ENCODE measurements at places on chromosomes 6 and 20. TPM values are rescaled to one million over a fixed set of nuclear protein-coding genes. Genes with fewer than 3 reads are reported as not detected.

DNA sequence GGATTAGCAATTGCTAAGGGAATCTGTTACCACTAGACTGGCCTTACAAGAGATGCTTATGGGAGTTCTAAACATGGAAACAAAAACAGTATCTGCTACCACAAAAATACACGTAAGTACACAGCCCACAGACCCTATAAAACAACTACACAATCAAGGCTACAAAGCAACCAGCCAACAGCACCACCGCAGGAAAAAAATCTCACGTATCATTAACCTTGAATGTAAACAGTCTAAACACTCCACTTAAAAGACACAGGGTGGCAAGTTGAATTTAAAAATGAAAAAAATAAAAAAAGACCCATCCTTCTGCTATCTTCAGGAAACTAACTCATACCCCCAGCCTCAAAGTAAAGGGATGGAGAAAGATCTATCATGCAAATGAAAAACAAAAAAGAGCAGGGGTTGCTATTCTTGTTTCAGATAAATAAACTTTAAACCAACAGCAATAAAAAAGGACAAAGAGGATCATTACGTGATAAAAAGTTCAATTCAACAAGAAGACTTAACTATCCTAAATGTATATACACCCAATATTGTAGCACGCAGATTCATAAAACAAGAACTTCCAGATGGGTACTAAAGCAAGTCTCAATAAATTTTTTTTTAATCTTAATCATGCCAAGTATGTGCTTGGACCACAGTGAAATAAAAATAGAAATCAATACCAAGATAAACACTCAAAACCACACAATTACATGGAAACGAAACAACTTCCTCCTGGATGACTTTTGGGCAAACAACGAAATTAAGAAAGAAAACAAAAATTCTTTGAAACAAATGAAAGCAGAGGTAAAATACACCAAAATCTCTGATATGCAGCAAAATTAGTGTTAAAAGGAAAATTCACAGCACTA lies 52.3 kb downstream of the RNGTT start:
- DNase-seq = peak; percentile 6
- H3K4me1 ChIP-seq = peaks cover 29% of the 10 kb centered on the region
- H3K27ac ChIP-seq = no peak overlapping the region
- no peak overlapping the region for H3K4me3 ChIP-seq
- no peaks in the 10 kb centered on the region for H3K27me3 ChIP-seq
- peaks cover 16% of the 10 kb centered on the region for H3K36me3 ChIP-seq

- H3K27me3 ChIP-seq = peaks cover 35% of the 10 kb centered on the region
- no peaks in the 10 kb centered on the region for H3K36me3 ChIP-seq
- H3K4me3 ChIP-seq = peak overlapping the region; percentile 37
- H3K4me1 ChIP-seq = peaks cover 41% of the 10 kb centered on the region
- no peak for DNase-seq
These were observed 60.8 kb upstream of the EPB41L1 start for GRCh38 chr20:36093804-36094145.

BHLHE23 gene
- total RNA-seq = not detected

- peak overlapping the region; percentile 81 for H3K27ac ChIP-seq
- H3K4me3 ChIP-seq = peak overlapping the region; percentile 32
- no peaks in the 10 kb centered on the region for H3K27me3 ChIP-seq
- no peaks in the 10 kb centered on the region for H3K36me3 ChIP-seq
These were observed 56.1 kb downstream of the FILIP1 start for GRCh38 chr6:75437421-75437891.

TINAG gene
- not detected for total RNA-seq

DNA sequence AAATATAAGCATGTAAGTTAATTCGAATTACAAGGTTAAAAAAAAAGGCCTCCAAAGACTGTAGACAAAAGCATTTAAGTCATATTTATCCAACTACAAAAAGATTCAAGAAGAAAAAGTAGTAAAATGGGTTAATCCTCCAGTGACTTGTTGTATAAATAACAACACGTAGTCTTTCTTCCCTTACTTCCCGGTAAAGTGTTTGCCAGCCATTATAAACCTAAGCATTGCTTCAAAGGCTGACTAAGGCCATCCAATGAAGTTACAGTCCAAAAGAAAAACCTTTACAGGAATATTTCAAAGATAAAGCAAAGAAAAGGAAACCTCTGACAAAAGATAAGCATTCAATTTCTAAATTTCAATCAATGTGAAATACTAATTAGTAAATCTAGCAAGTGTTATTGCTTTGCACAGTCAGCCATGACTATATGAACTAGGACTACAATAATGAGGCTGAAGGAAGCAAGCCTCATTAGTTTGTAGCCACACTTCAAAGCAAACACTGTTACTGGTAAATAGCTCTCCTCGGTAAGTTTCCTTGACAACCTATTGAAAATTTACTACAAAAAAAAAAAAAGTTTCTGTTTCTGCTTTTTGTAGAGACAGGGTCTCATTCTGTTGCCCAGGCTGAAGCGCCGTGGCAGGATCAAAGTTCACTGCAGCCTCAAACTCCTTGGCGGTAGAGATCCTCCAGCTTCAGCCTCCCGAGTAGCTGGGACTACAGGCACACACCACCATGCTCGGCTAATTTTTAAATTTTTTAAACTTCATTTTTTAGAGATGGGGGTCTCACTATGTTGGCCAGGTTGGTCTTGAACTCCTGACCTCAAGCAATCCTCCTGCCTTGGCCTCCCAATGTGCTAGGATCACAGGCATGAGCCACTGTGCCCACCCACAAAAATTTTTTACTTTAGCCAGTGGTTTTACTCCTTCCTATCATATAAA lies 46.0 kb downstream of the NUDT3 start:
- H3K27me3 ChIP-seq = no peaks in the 10 kb centered on the region
- no peak overlapping the region for H3K27ac ChIP-seq
- no peak for DNase-seq
- no peak overlapping the region for H3K4me3 ChIP-seq

GRCh38 chr6:150499882-150500312 lies 99.8 kb upstream of the PLEKHG1 start:
- no peak overlapping the region for H3K27ac ChIP-seq
- no peaks in the 10 kb centered on the region for H3K27me3 ChIP-seq
- H3K4me3 ChIP-seq = no peak overlapping the region
- H3K4me1 ChIP-seq = no peaks in the 10 kb centered on the region

DNA sequence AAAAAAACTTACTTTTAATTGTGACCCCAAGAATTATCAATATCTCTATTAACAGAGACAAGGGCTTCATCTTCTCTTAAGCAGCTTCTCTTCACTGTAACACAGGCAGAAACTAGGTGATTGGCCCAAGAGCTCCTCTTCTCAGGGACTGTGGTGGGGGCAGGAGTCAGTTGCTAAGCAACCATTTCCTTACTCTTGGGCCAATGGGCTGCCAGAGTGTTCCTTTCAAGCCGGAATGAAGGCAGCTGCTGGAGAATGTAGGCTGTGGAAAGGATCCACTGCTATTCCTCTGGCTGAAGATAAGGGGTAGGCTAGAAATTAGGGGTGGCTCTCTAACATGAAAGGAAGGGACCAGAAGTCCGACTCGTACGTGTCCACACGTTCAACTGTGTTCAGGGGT lies at the start of gene SEL1L2:
Gene SEL1L2, minus strand, starts transcription at position 150 of the 400 bp plus-strand sequence. Its CDS starts 80 bp downstream, at position 70.
- no peak for DNase-seq
- no peak within 1 kb of the TSS for H3K27ac ChIP-seq
- no peaks in the 10 kb centered on the region for H3K27me3 ChIP-seq
- peaks cover 4% of the 10 kb centered on the region for H3K36me3 ChIP-seq
- no peaks in the 10 kb centered on the region for H3K4me1 ChIP-seq

DNA sequence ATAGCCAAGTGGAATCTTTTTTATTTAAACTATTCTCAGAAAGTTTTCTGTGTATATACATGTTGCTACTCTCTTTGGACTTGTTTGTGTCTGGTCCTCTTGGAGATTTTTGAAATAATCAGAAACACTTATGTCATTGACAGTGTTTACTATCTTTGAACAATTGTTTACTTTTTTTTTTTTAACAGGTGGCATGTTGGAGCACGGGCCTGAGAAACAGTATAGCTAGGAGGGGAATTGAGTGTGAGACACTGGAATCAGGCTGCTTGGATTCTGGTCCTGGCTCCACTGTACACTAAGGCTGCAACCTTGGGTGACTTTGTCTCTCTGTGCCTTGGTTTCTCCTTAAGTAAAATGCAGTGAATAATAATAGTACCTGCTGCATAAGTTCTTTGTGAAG lies 279.6 kb downstream of the PRL start:
- no peaks in the 10 kb centered on the region for H3K27me3 ChIP-seq
- no peak overlapping the region for H3K27ac ChIP-seq
- H3K4me3 ChIP-seq = no peak overlapping the region
- peaks cover 4% of the 10 kb centered on the region for H3K36me3 ChIP-seq
- DNase-seq = no peak

- H3K27me3 ChIP-seq = peaks cover 4% of the 10 kb centered on the region
- H3K36me3 ChIP-seq = no peaks in the 10 kb centered on the region
- H3K4me3 ChIP-seq = no peak overlapping the region
- DNase-seq = no peak
- H3K27ac ChIP-seq = no peak overlapping the region
These were observed 27.5 kb upstream of the JARID2 start for GRCh38 chr6:15218401-15218800.

HACE1 gene
- total RNA-seq = 8.5 TPM

TMEM244 gene
- total RNA-seq = not detected

EDN3 gene
- not detected for total RNA-seq

DNA sequence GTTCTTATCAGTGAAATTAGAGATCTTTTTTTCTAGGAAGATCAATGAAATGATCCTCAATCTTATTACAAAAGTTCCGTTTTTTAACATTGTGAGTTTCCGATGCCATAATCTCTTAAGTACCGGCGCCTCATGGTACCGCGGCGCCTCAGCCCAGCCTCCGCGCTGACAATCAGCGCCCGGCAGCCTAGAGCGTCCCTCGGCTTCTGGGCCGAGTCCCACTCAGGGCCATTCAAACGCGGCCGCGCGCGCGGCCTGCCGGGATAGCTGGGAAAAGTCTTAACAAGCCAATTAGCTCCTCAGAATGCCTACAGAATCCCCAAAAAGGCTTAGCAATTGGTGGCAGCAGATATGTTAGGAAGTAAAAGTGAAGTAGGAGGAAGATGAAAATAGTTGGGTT lies 204.8 kb downstream of the ADGB start:
- H3K36me3 ChIP-seq = no peaks in the 10 kb centered on the region
- no peaks in the 10 kb centered on the region for H3K4me1 ChIP-seq
- DNase-seq = no peak
- no peak overlapping the region for H3K4me3 ChIP-seq
- H3K27ac ChIP-seq = no peak overlapping the region

SLC25A27 gene
- not detected for total RNA-seq

- peaks cover 9% of the 10 kb centered on the region for H3K27me3 ChIP-seq
- H3K4me3 ChIP-seq = no peak overlapping the region
- no peak overlapping the region for H3K27ac ChIP-seq
- H3K36me3 ChIP-seq = no peaks in the 10 kb centered on the region
- H3K4me1 ChIP-seq = peaks cover 15% of the 10 kb centered on the region
These were observed 28.6 kb upstream of the NOTCH4 start for GRCh38 chr6:32252331-32253009.

DNA sequence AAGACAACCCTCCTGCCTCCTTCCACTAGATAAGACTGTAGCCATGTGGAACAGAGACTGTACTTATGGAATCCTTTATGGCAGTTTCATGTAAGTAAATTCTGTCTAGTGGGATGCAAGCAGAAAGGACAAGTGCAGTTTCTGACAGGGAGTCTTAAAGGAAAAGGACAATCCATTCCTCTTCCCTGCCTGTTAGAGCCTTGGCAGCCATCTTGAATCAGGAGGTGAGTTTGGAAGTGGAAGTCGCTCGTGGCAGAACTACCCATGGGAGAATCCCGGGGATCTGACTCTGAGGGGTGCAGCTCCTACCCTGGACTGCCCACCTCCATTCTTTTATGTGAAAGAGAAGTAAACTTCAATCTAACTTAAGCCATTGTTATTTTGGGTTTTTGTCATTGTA lies 61.4 kb upstream of the AKAP12 start:
- no peak overlapping the region for H3K27ac ChIP-seq
- peaks cover 6% of the 10 kb centered on the region for H3K4me1 ChIP-seq
- H3K36me3 ChIP-seq = no peaks in the 10 kb centered on the region

DDO gene
- total RNA-seq = 1.1 TPM

CALHM5 gene
- 1.7 TPM for total RNA-seq

DNA sequence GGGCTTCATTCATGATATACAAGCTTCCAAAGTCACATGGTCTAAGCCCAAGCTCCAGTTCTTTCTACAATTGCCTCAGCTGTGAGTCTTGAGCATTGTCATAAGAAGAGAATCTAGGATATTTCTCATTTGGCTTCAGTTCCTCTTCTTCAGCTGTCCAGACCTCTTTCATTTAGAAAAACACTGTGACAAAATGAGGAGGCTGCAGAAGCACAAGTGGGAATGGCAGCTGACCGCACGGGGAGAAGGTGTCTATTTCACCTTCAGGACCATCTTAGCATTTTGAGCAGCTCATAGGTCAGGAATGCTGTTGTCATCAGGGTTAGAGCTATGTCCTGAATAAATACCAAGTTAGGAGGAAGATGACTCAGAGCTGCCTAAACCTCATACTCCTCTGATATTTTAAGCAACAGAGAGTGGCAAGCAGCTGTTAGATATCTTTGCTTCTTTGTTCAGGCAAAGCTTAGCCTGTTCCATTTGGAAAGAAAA lies 390.1 kb upstream of the CITED2 start:
- peak overlapping the region; percentile 51 for H3K4me3 ChIP-seq
- H3K27ac ChIP-seq = peak overlapping the region; percentile 83
- no peaks in the 10 kb centered on the region for H3K27me3 ChIP-seq
- no peaks in the 10 kb centered on the region for H3K36me3 ChIP-seq

DYNLT2 gene
- 0.56 TPM for total RNA-seq

GRCh38 chr6:148981515-148981914 lies 234.7 kb downstream of the UST start:
- no peak overlapping the region for H3K4me3 ChIP-seq
- DNase-seq = no peak
- no peaks in the 10 kb centered on the region for H3K27me3 ChIP-seq
- peaks cover 12% of the 10 kb centered on the region for H3K36me3 ChIP-seq
- no peak overlapping the region for H3K27ac ChIP-seq
- peaks cover 31% of the 10 kb centered on the region for H3K4me1 ChIP-seq

DNA sequence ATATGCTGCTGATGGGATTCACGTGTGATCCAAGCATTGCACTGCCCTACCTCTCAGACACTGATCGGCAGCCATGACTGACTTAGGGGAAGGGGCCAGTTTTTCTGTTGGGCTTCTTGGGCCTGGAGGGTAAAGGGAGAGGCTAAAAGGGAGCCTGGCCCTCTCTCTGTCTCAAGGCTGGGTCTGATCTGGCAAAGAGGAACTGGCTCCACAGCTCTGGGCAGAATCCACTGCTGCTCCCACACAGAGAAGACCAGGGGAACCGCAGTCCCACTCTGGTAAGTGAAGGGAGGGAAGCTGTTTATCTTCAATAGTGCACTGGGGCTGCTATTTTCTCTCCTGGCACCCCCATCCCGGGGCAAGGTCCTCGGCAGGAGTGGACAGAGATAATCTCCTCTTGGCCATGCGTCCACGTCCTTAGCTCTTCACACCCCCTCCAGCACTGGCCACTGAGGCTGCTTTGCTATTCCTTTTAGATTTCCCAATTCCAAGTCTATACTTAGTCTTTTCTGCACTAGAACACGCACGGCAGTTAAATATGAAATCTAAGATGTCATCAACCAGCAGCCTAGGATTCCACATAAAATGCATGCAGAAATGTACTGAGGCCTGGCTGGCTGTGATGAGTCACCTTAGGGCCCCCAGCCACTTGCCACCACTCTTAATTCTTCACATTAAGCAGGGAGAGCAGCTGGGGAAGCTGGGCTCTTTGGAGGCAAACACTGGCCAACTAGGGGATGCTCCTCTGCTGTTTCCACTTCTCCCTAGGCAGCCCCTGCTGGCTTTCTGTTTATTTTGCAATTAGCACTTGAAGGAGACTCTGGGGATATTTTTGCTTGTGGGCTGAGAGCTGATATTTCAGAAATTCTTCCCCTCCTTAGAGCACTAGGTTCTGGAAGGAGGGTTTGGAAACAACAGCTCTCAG lies 87.8 kb upstream of the ARMC2 start:
- peaks cover 19% of the 10 kb centered on the region for H3K4me1 ChIP-seq
- H3K4me3 ChIP-seq = no peak overlapping the region
- H3K36me3 ChIP-seq = no peaks in the 10 kb centered on the region
- peaks cover 5% of the 10 kb centered on the region for H3K27me3 ChIP-seq
- DNase-seq = no peak

C6orf52 gene
- not detected for total RNA-seq
